Stimulated activated CD4-positive, alpha-beta T cell treated with anti-CD3 and anti-CD28 coated beads, TNF-alpha, amount 100 ng/mL, for 24 hours (primary cell): ENCODE measurements at places on chromosomes 6 and 20.

- no peak for DNase-seq
Measured at GRCh38 chr20:36672991-36673390, 27.0 kb upstream of the SLA2 start.

DNA sequence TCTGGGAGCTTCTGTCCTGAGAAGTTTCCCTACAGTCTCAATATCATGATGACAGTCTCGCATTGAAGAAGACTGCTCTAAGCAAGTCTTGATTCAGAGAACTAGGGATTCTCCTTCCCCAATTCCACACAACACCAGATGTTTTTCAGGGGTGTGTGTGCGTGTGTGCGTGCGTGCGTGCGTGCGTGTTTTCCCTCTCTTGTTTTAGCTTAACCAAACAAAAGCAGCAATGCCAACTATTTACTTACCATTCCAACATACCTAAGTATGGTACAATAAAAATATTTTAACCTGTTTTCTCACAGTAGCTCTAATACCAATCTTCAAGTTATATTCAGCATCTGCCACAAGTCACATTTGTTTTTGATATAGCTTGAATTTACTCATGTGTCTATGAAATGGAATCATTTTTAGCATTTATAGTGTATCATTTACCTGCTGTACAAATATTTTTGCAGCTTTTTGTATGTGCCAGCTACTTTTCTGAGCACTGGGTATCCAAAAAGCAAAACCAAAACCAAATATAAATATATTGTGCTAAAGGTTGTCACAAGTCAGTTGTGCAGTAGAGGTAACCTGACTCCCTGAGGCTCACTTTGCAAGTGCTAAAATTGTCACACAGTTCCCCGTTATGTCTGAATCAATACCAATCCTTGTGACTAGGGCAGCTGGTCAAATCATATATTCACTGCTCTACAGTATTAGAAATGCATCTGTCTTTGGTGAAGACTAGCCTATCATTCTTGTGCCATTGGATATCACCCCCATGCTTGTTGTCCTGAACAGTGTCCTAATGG is 21.7 kb upstream of the MYLIP start:
- DNase-seq, result no peak

GRCh38 chr20:63701051-63701328 is 4.5 kb downstream of the TNFRSF6B start:
- no peak for DNase-seq

DNA sequence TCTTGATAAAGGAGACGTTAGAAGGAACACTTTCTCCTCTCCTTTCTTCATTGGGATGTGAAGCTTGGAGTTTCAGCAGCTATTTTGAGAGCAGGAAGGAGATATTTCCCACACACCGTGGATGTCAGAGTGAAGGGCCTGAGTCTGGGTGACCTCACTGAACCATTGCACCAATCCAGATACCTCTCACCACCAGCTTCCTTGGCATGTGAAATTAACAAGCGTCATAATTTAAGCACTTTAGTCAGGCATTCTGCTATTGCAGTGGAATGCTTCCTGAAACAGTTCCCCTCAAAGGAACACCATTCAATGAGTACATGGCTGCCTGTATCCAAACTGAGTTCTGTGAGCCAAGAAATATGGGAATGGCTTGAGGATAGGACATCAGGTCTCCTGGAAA is 83.7 kb downstream of the CHMP4B start:
- no peak for DNase-seq
